ENCODE measurements at places on chromosomes 12 and 14. TPM values are rescaled to one million over a fixed set of nuclear protein-coding genes. Genes with fewer than 3 reads are reported as not detected.

DNA sequence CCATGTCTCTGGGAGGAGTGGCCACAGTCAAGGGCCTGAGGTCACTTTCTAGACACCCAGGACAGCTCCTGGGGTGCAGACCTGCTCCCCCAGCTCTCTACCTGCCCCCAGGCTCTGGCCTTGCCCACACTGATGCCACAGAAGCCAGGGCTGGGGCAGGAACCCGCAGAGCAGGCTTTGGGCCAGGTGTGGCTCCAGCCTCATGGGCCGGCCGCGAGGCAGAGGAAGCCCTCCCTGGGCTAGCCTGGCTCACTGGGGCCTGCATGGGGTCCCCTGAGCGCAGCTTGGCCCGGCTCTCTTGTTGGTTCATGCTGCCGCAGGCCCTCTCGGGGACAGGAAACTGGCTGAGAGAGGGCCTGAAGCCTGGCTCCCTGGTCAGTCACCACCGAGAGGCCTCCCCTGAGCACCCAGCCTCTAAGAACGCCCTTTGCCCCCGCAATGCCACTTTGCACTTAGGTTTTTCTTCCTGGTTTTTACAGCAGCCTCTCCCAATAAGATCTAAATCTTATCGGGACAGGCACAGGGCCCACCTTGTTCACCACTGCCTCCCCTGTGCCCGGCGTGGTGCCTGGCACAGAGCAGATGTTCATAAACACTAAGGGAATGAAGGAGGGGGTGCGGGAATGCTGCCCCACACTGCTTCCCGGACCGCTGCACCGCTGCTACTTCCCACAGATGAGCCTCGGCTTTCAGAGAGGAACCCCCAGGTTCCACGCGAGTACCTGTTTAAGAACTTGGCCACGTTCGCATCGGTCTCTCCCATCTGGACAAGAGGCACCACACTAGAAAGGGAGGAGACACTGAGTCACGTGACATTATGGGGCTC, 14.7 kb downstream of the MMAB start:
- no peak for DNase-seq

DNA sequence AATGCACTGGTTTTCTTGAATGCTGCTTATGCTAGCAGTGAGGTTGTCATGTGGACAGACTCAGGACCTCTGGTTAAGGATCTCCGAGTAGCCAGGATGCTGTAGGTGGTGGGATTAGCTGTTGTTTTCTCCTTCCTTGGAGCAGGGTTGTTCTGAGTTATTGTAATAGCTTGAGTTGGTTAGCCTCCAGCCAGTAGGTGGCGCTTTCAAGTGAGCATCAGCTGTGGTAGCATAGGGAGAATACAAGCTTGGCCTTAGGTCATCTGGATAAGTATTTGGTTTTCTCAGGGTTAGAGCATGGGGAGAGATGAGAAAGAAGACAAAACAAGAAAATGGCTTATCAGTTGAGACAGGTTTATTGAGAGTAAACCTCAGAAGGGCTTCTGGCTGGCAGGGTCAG, 299.7 kb upstream of the FBXO33 start:
- peak; percentile 60 for DNase-seq

DNA sequence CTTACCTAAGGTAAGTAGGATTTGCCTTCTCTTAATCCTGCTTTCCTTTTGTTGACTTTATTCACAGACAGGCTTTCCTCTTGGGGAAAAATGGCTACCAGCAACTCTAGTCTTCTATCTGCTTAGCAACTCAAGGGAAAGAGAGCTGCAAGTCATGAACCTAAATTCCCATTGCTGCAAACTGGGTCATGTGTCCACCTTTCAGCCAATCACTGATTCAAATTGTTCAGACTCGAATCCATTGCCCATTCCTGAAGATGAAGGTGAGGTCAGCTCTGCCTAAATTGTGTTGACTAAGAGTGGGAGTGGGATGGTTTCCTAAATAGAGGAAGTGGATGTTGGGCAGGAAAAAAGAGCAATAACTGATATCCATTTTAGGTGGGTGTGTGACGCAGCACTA, 7.7 kb downstream of the FBXW8 start:
- peak; percentile 24 for DNase-seq

The KRT84 gene
- total RNA-seq, result not detected

The GSG1 gene
- 0.17 TPM for total RNA-seq

The IGF1 gene
- total RNA-seq, result not detected

The IQSEC3 gene
- total RNA-seq, result 2.1 TPM

GRCh38 chr14:89827265-89827664, 127.3 kb downstream of the EFCAB11 start:
- no peak for DNase-seq

- DNase-seq, result no peak
Measured at GRCh38 chr12:75289753-75290152, 40.4 kb downstream of the CAPS2 start.

- DNase-seq, result no peak
Measured at GRCh38 chr14:59037086-59037485, 151.4 kb upstream of the DAAM1 start.

DNA sequence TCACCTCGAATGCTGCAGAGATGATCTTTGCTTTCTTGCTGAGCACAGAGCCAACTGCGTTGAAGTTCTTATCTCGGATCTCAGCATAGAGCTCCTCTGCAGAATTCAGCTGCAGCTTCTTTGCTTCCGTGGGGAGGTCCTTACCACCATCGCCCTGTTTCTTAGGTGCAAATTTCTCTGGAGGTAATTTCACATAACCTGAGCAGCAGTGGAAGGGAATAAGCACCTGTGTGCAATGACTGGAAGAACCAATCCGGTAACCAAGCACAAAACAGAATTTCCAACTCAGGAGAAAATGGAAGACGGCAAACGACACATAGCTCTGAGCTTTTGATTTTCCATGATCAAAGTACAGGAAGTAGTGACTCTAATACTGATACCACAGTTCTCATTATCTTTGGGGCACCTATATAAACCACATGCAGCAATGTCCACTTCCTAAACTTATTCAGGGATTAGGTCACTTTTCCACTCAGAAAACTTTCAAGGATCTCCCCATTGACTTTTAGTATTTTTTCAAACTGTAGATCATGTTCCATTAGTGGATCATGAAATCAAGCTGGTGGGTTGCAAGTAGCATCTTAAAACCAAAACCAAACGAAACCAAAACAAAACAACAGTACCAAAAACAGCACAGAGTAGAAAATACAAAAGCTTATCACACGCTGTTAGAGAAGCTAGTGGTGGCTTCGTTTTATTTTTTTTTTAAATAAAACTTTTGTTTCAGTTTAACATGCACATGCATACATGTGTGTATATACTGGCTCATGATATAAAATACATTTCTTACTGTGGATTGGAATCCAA, 18.9 kb upstream of the DIABLO start:
- DNase-seq, result no peak

DNA sequence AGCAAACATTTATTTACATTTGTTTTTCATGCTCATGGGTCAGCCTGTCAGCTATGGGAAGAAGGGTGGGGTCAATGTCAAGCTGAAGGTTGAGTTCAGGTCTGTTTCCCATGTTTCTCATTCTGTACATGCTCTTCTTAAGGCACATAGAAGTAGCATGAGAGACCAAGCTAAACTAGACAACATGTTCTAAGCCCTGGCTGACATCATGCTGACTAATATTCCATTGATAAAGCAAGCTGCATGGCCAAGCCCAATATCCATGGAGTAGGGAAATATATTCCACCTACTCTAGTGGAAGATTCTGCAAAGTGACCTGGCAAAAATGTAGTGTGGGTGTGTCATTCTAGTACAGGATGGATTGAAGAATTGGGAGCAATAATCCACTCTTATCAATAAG, 44.1 kb downstream of the PLXNC1 start:
- no peak for DNase-seq

DNA sequence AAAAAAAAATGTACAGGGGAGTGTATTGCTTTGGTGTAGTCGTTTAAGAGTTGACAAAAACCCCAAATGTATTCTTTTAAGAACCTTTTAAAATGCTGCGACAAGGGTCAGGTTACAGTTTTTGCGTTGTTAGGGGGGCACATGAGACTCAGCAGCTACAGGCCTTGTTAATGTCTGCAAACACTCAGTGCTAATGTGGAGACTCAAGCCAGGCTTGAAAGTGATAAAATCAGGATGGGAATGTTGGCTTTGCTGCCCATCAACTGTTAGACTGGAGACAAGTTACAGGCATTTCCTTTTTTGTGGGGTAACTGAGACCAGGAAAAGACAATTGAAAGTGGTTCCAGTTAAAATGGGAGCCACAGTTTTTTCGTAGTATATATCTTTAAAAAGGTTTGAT, 84.8 kb downstream of the PRKCH start:
- DNase-seq, result peak; percentile 51

DNA sequence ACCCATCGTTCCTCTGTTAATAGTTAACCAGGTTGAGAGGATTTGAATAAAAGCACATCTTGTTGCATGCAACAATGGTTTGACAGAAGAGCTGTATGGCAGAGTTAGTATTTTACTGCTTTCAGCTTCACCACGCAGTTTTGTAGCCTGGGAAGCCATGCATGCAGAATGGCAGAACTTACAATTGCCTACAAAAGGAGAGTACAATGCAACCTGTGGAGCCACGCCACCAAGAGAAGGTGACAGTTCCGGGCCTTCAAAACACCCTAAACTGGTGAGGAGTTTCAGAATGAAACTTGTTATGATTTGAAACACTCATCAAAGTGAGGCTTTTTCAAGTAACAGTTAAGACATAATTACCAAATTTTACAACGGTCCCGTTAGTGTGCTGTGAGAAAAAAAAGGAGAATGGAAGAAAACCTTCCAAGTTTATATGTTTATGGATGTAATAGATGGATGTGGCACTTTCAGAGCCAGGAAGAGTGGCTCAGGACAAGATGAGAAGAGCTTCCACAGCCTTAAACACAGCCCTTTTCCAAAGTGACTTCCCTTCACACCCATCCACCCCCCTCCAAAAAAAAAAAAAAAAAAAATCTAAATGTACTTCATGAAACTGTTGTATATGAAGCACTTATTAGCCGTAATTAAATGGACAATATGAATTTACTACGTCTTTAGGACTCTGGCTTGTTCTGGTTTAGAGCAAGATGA, 158.7 kb downstream of the EGLN3 start:
- DNase-seq, result no peak

- DNase-seq, result no peak
Measured at GRCh38 chr12:127678945-127679344, 588.0 kb upstream of the TMEM132C start.

- no peak for DNase-seq
Measured at GRCh38 chr12:115661112-115661511, 616.4 kb downstream of the MED13L start.

GRCh38 chr14:50342221-50343078, 30.3 kb downstream of the DMAC2L start:
- DNase-seq, result peak; percentile 68

The TMTC2 gene
- 6.5 TPM for total RNA-seq

DNA sequence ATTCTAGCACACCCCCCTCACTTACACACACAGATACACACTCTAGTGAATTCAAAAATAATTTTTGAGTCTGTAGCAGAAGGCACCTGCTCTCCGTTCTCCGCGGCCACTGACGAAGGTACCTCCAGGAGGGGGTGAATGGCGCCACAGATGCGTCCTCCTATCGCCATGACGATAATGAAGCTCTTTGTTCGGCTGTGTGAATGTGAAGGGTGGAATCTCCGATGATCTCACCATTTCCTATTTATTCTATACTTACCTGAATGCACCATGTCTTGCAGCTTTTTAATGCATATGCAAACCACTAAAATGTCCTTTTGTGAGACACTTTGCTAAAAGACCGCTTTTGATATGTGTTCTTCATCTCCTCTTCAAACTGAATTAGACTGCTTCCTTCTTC, 162.7 kb downstream of the EGLN3 start:
- peak; percentile 62 for DNase-seq

DNA sequence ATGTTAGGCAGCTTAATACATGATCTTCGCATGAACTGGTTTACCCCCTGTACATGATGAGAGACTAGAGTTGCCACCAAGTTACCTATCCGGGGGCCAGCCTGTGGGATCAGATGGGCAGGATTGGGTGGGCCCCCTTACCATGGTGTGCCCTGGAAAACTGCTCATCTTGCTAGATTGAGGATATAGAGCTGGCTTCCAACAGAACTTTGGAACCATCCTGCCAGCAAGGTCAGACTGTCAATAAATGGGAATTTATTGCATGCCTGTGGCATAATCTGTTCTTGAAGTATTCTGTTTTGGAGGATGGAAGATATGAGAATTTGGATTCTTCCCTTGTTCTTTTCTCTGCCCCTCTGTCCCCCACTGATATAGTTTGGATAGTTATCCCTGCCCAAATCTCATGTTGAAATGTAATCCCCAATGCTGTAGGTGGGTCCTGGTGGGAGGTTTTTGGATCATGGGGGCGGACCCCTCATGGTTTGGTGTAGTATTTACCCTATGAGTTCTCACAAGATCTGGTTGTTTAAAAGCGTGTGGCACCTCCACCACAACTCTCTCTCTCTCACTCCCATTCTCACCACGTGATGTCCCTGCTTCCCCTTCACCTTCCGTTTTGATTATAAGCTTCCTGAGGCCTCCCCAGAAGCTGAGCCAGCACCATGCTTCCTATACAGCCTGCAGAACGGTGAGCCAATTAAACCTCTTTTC, 3.7 kb upstream of the TM9SF1 start:
- no peak for DNase-seq

GRCh38 chr12:132657004-132657727, 30.0 kb downstream of the POLE start:
- no peak for DNase-seq

All from GM23338 (cell line).